ENCODE measurements at places on chromosomes 13 and 19. TPM values are rescaled to one million over a fixed set of nuclear protein-coding genes. Genes with fewer than 3 reads are reported as not detected.

DNA sequence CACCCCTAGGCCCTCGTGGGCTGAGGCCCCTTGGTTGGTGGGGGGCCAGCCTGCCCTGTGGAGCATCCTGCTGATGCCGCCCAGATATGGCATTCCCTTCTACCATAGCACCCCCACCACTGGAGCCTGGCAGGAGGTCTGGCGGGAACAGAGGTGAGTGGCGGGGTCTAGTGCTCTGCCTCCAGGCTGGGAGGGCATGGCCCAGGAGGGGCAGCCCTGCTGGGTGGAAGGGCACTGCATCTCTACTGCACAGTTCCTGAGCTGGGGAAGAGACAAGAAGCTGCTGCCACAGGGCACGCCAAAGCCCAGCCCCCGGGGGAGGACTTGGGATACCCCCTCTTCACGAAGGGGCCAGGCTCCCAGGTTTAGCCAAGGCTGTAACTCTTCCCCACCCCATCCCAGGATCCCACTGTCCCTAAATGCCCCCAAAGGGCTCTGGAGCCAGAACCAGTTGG, 2.4 kb upstream of the KMT2B start:
- no peak for DNase-seq
- no peaks in the 10 kb centered on the region for H3K27me3 ChIP-seq
- H3K4me3 ChIP-seq, result peak overlapping the region; percentile 43
- H3K27ac ChIP-seq, result no peak overlapping the region
- no peaks in the 10 kb centered on the region for H3K36me3 ChIP-seq
- peaks cover 15% of the 10 kb centered on the region for H3K4me1 ChIP-seq

- no peaks in the 10 kb centered on the region for H3K36me3 ChIP-seq
- H3K4me1 ChIP-seq, result no peaks in the 10 kb centered on the region
- no peak overlapping the region for H3K4me3 ChIP-seq
- DNase-seq, result no peak
Measured at GRCh38 chr19:15863272-15863671, 34.6 kb downstream of the CYP4F2 start.

DNA sequence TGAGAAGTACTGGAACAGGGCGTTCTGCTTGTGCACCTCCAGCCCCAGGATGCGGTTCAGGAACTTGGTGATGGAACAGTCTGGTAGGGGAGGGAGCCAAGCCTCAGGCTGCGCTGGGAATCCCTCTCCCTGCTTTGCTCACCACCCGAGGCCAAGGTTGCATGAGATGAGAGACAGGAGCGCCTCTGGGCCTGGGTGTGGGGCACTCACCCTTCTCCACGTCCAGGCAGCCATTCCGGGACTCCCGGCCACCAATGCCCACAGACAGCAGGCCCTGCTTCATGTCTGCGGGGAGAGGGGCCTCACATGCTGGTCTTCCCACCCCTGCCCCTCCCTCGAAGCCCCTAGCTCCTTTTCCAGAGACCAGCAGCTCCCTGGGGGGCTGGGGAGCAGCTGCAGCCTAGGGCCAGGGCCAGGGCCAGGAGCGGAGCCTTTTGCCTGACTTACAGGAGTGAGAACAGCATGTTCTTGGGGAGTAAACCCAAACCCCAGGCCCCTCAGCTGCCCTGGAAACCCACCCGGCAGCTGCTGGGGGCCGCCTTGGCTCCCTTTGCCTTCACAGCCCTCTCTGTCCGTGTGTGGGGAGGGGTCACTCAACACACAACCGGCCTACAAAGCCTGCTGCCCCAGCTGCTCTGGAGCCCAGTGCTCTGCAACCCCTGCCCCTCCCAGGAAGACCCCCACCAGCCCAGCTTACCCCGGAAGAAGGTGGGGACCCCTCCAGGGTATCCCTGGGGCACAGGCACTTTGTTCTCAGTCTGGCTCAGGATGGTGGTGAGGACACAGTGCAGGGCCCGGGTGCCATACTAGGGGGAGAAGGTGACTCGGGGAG, 7.2 kb downstream of the GPX4 start:
- peaks cover 4% of the 10 kb centered on the region for H3K4me1 ChIP-seq
- no peak overlapping the region for H3K4me3 ChIP-seq
- H3K36me3 ChIP-seq, result no peaks in the 10 kb centered on the region
- no peaks in the 10 kb centered on the region for H3K27me3 ChIP-seq

- no peak overlapping the region for H3K27ac ChIP-seq
- H3K36me3 ChIP-seq, result no peaks in the 10 kb centered on the region
- peak; percentile 30 for DNase-seq
- no peak overlapping the region for H3K4me3 ChIP-seq
Measured at GRCh38 chr19:27966390-27966816, 1246.5 kb downstream of the UQCRFS1 start.

- H3K4me3 ChIP-seq, result no peak overlapping the region
- DNase-seq, result no peak
- H3K36me3 ChIP-seq, result no peaks in the 10 kb centered on the region
- no peaks in the 10 kb centered on the region for H3K4me1 ChIP-seq
- H3K27me3 ChIP-seq, result no peaks in the 10 kb centered on the region
- no peak overlapping the region for H3K27ac ChIP-seq
Measured at GRCh38 chr13:66076417-66076816, 1153.7 kb downstream of the PCDH9 start.

GRCh38 chr19:23788411-23788810, 29.7 kb upstream of the ZNF681 start:
- no peaks in the 10 kb centered on the region for H3K36me3 ChIP-seq
- no peak overlapping the region for H3K4me3 ChIP-seq
- no peak for DNase-seq
- no peaks in the 10 kb centered on the region for H3K4me1 ChIP-seq

- H3K4me1 ChIP-seq, result peaks cover 4% of the 10 kb centered on the region
- no peaks in the 10 kb centered on the region for H3K27me3 ChIP-seq
Measured at GRCh38 chr13:79870766-79871165, 389.8 kb downstream of the NDFIP2 start.

GRCh38 chr13:43316946-43317353, 293.6 kb downstream of the DNAJC15 start:
- no peak overlapping the region for H3K4me3 ChIP-seq
- peak overlapping the region; percentile 72 for H3K27ac ChIP-seq
- peak; percentile 65 for DNase-seq

- DNase-seq, result no peak
- no peaks in the 10 kb centered on the region for H3K27me3 ChIP-seq
- no peak overlapping the region for H3K4me3 ChIP-seq
- H3K27ac ChIP-seq, result no peak overlapping the region
- no peaks in the 10 kb centered on the region for H3K36me3 ChIP-seq
Measured at GRCh38 chr13:51502153-51502651, 49.4 kb upstream of the INTS6 start.

GRCh38 chr19:24069905-24070657, 16.9 kb upstream of the ZNF254 start:
- DNase-seq, result no peak
- no peak overlapping the region for H3K4me3 ChIP-seq
- no peaks in the 10 kb centered on the region for H3K4me1 ChIP-seq
- no peaks in the 10 kb centered on the region for H3K27me3 ChIP-seq

GRCh38 chr13:77991003-77991402, 72.4 kb upstream of the EDNRB start:
- no peak overlapping the region for H3K4me3 ChIP-seq
- no peak overlapping the region for H3K27ac ChIP-seq
- no peak for DNase-seq
- H3K4me1 ChIP-seq, result no peaks in the 10 kb centered on the region
- no peaks in the 10 kb centered on the region for H3K36me3 ChIP-seq
- no peaks in the 10 kb centered on the region for H3K27me3 ChIP-seq

- H3K4me1 ChIP-seq, result no peaks in the 10 kb centered on the region
- no peak overlapping the region for H3K27ac ChIP-seq
- H3K36me3 ChIP-seq, result no peaks in the 10 kb centered on the region
- H3K27me3 ChIP-seq, result no peaks in the 10 kb centered on the region
- no peak overlapping the region for H3K4me3 ChIP-seq
- DNase-seq, result no peak
Measured at GRCh38 chr19:5592531-5593342, 25.0 kb upstream of the TINCR start.

DNA sequence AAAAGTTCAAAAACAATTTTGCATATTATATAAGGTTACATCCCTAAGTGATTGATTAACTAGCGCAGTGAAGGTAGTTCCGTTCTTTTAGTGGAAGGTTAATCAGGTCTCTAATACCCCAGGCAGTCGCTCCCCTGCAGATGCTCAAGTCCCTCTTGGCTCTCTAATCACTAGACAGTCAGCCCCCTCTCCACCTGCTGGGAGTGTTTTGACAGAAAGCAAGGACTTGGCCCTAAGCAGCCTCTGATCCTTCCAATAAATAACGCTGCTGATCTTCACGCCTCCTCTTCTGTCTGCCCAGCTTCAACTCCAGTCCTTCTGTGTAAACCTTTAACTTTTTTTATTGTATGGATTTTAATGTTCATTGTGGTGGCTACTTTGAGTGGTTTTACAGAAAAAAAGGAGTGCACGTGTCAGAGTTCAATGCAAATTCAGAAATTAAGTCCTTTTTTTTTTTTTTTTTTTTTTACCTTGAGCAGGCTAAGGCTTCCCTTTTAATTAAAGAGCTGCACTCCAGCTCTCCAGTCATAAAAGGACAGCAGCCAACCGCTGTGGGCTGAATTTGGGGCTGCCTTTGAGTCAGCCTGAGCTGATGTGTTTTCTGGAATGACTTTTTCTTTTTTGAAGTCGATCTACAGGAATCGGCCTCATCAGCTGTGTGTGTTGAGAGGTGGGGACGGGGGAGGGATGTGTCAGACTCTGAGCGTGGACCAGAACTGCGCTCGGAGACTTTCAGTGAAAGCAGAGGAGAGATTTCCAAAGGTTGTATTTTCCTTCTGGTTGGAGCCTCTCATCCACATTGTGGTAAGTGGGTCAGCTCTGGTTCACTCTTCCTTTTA, 33.8 kb upstream of the MYO16 start:
- H3K27me3 ChIP-seq, result no peaks in the 10 kb centered on the region
- H3K36me3 ChIP-seq, result no peaks in the 10 kb centered on the region
- DNase-seq, result no peak
- no peaks in the 10 kb centered on the region for H3K4me1 ChIP-seq
- H3K4me3 ChIP-seq, result no peak overlapping the region

DNA sequence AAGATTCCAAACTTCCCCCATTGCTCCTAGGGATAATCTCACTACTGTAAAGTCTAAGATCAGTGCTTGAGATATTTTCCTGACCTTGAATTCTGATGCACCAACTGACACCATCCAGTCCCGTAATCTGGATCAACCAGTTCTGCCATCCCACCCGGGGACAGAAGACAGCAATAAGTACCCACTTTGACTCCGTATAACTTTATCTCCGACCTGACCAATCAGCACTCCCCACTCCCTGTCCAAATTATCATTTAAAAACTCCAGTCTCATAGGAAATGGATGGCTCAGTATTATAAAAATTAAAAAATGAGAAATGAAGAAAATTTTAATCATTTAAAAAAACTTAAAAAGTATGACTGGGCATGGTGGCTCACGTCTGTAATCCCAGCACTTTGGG, 61.4 kb upstream of the ABCC4 start:
- H3K36me3 ChIP-seq, result no peaks in the 10 kb centered on the region
- DNase-seq, result no peak
- H3K4me3 ChIP-seq, result no peak overlapping the region
- H3K4me1 ChIP-seq, result no peaks in the 10 kb centered on the region

GRCh38 chr13:60379837-60380565, 17.0 kb upstream of the TDRD3 start:
- DNase-seq, result no peak
- no peak overlapping the region for H3K4me3 ChIP-seq

DNA sequence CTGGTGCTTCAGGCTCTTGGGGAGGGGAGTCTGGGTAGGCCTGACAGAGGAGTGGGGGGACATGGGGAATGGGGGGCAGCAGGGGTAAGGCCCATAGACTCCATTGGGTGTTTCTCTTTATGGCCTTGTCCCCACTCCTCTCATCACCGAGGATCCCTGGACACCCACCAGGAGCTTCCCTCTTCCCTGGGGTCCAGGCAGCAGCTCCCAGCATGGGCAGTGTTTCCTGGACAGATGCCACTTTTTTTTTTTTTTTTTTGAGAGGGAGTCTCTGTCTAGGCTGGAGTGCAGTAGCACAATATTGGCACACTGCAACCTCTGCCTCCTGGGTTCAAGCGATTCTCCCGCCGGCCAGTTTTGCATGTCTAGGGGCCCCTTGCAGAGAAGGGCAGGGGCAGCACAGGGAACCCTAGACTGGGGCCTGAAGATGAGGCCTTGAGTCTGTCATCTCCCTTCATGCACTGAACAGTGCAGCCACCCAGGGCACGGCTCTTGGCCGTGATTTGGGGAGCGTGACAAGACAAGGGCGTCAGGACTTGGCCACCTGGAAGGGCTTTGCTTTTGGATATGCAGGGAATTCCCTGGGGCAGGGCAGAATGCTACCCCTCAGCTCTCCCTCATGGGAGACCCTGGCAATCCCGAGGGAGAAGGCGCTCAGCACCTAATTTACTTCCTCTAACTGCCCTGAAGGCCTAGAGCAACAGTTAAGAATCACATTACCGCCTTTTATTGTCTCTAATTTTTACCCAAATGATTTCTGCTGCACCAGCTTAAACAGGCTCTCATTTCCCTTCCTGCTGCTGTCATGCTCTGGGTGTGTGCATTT, 213.9 kb upstream of the ZNF536 start:
- H3K27ac ChIP-seq, result no peak overlapping the region

GRCh38 chr13:26932465-26932864, 171.9 kb upstream of the GPR12 start:
- no peaks in the 10 kb centered on the region for H3K4me1 ChIP-seq
- no peak overlapping the region for H3K27ac ChIP-seq
- H3K27me3 ChIP-seq, result peaks cover 5% of the 10 kb centered on the region
- no peak overlapping the region for H3K4me3 ChIP-seq

- H3K27me3 ChIP-seq, result no peaks in the 10 kb centered on the region
- no peaks in the 10 kb centered on the region for H3K4me1 ChIP-seq
- no peak overlapping the region for H3K4me3 ChIP-seq
- H3K27ac ChIP-seq, result no peak overlapping the region
Measured at GRCh38 chr13:113900646-113901045, 36.8 kb upstream of the GAS6 start.

The ZNF43 gene
- total RNA-seq, result 13.7 TPM

The IGFL2 gene
- total RNA-seq, result 15.2 TPM

The MAP4K1 gene
- total RNA-seq, result 0.57 TPM

The SCN1B gene
- 0.20 TPM for total RNA-seq

The LILRB1 gene
- total RNA-seq, result not detected

The OR7C1 gene
- 0.03 TPM for total RNA-seq

The SIGLEC8 gene
- total RNA-seq, result 0.13 TPM

The SPACA4 gene
- total RNA-seq, result not detected
